Smooth muscle cell of bladder (primary cell): ENCODE measurements at places on chromosomes 4 and X. TPM values are rescaled to one million over a fixed set of nuclear protein-coding genes. Genes with fewer than 3 reads are reported as not detected.

MSANTD1 gene
- total RNA-seq: 0.14 and 0.74 TPM in 2 replicates

MAGEA1 gene
- total RNA-seq: 0.14 TPM in 1 of 2 replicates, not detected in the other

NSUN7 gene
- total RNA-seq: under 0.01 TPM in 1 of 2 replicates, not detected in the other

RNF212 gene
- total RNA-seq: 0.28 TPM in 2 replicates

DRD5 gene
- total RNA-seq: not detected in 2 replicates

MMRN1 gene
- total RNA-seq: 0.14 and 0.28 TPM in 2 replicates

HOPX gene
- total RNA-seq: under 0.01 and 0.46 TPM in 2 replicates

BTK gene
- total RNA-seq: not detected in 2 replicates

ACE2 gene
- total RNA-seq: under 0.01 and 0.09 TPM in 2 replicates

SLC2A9 gene
- 3.6 and 4.3 TPM in 2 replicates for total RNA-seq

ZMAT1 gene
- total RNA-seq: under 0.01 and 0.09 TPM in 2 replicates

GPR119 gene
- total RNA-seq: not detected in 2 replicates
